ENCODE measurements at places on chromosomes 12 and 14.

- DNase-seq = no peak
Observed at GRCh38 chr12:105281694-105282049, 45.7 kb upstream of the APPL2 start.

DNA sequence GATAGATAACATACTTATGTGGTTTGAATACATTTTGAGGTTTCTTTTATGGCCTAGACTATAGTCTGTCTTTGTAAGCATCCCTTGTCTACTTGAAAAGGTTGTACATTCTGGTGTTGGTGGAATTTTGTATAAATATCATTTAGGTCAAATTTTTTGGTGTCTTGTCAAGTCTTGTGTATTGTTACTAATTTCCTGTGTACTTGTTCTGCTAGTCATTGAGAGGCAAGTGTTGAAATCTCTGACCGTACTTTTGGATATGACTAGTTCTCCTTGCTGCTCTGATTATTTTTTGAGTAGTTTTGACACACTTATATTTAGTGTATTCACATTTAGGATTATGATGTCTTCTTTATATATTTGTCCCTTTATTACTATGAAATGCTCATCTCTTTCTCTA is 219.6 kb downstream of the CCDC91 start:
- no peak for DNase-seq

GRCh38 chr12:98002887-98003493 is 512.4 kb upstream of the TMPO start:
- no peak for DNase-seq

DNA sequence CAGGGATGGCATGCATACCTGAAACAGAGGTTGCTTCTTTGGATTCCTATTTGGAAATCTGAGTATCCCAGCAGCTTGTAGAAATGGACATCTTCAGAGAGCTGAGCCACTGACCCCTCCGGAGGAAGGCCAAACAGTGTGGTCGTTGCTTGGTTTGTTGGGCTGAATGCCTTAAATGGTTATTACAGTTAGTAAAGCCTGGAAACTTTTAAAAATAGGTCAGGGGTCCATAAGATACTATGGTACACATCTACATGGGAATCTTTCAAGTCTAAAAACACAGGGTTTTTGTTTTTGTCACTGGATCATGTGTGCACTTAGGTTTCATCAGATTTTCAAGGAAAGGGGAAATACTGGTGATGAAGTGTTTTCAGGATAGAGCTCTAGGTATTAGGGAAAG is 7.7 kb downstream of the DYRK2 start:
- DNase-seq = no peak

GRCh38 chr12:91178781-91179180 is 3.8 kb downstream of the DCN start:
- no peak for DNase-seq

DNA sequence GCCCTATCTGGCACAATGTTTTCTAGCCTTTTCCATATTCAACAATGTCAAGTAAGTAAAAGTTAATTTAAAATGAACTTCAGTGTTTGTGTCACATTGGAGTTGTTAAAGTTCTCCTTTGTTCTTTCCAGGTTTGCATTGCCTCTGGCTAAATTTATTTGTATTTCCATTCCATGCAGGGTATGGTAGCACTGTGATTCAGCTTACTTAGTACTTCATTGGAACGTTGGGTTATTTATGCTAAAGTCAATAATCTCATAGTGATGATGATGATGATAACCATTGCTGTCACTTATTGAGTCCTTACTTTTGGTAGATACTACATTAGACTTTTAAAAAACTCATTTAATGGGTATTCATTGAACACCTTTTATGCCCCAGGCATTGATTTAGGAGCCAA is 286.9 kb downstream of the RAD51B start:
- DNase-seq = no peak

DNA sequence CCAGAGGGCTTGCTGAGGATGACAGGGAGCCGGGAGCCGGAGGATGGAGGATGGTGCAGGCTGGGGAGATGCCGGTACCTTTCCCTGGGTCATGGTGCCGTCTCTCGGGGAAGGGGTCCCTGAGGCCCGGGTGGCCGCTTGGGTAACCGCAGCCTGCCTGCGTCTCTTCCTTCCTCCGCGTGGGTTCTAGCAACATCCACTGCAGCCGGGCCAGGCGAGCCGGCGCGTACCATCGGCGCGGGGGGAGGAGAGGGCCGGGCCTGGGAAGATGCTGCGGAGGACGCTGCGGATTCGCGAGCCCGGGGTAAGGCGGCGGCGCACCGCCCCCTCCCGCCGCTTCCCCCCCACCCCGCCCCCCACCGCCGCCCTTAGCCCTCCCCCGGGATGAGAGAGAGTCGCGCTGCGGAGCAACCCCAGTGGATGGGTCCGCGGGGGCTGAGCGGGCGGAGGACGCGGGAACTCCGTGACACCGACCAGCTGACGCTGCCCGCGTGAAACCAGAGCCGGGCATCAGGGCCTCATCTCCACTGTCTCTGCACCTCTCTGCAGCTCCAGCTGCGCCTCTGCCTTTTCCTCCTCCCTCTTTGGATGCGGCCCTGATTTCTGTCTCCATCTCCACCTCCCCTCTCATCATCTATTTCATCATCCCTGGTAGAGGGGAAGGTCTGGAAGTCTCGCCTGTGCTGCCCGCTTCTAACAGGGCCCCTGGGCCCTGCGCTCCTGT is at the start of gene FAIM2:
Gene FAIM2, minus strand, starts transcription at position 201 of the 724 bp plus-strand sequence. Its CDS starts 108 bp downstream, at position 93.
- DNase-seq = no peak

DNA sequence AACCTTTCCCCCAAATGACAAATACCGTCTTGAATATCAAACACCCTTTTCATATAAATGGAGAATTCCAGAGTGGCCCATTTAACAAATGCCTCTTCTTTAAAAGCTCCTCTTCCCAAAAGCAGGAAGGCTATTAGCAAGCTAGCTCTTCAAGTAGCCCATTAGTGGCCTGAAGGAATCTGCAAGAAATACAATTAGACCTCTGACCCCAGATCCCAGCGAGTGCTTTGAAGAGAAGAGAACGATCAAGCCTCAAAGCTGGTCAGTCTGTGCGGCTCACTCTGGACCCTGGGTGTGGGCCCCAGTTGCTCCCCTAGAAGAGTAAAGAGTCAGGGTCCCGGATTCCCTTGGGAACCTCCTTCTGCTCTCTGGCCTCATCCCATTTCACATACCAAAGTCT is 325.6 kb downstream of the NUAK1 start:
- no peak for DNase-seq

GRCh38 chr14:70020352-70021170 is 141.3 kb downstream of the SMOC1 start:
- no peak for DNase-seq

GRCh38 chr12:56011509-56012090 is 9.2 kb upstream of the IKZF4 start:
- no peak for DNase-seq

DNA sequence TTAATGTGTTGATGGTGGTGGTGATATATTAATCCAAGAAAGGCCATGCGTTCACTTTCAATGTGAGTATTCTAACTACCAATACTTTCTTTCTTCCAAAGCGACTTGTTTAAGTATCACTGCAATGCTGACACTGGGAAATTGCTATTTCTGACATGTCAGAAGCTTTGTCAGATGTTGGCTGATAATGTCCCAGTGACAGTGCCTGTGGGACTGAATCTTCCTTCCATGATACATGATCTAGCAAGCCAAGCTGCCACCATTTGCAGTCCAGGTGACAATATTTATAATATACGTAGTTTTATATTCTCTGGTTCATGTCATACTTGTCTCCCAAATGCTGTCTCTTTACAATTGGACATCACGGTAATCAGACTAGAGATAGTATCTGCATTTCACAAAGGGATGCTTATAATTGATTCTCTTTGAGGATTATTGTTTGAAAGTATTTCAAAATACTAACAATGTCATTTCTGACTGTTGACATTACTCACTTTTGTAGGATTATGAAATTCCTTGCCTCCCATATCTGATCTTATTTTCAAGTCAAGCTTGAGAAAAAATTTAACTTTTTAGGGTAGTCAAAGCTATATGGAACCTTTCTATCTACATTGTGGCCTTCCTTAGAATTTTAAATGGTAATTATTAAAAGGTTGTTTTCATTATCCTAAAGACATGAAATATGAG is 57.3 kb downstream of the KNTC1 start:
- no peak for DNase-seq

DNA sequence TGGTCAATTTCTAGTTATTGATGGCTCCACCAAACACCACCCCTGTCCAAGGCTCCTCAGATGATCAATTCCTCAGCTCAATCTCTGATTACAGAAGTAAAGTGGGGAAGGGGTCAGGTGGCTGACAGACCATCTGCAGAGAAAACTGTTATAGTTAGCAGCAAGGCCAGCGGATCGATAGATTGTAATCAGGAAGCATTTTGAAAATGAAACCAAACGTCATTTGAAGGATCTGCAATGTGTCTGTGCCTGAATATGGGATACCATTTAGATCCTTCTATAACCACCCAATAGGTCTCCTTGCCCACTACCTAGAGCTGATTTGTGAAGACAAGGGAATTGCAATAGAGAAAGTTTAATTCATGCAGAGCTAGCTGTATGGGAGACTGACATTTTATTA is 11.6 kb downstream of the HCAR2 start:
- DNase-seq = no peak

DNA sequence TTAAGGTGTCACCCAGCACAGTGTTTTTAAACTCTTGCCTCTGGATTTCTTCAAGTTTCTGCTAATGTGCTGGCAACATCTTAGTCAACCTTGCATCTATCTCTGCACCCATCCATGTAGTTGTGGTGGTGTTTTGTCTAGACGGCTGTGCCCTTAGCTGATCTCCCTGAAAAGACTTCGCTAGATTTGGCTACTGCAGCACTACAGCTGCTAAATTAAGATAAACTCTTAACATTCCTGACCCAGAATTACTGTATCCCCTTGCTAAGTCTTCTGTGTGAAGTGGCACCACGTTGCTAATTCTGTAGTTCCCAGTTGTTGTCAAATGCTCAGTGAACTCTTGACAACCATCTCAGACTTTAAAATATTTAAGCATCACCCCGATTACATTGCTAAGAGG is 66.8 kb downstream of the SRGAP1 start:
- no peak for DNase-seq

GRCh38 chr12:50188875-50189575 is 21.9 kb upstream of the CERS5 start:
- DNase-seq = no peak

DNA sequence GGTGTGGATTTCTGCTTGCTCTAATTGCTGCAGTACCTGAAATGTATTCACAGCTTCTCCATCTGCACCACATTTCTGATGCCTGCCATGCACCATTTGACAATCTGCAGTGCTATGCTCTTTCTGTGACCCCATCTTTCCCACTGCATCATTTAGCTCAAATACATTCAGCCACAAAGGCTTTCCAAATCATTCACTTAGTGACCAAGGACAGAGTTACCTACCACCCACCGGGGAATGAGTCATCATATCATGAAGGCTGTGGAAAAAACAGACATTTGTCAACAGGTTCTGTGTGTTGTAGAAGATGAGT is 465.5 kb upstream of the ATP2B1 start:
- DNase-seq = no peak

DNA sequence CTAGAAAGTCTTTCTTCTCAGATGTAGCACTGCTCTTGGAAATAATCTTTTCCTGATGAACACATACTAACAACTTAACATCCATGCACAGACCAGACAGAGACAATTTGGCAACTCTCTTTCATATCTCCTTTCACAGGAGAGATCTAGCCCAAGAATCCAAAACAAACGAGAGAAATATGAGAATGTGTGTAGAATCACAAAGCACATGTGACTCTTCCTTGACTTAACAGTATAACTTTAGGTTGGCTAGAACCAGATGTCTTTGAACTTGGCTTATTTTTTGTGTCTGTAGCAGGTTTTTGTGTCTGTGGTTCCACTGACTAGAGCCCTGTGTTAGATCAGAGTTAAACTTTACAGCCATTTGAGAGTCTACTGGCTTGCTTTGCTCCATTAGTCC is 114.2 kb downstream of the STXBP6 start:
- DNase-seq = no peak

DNA sequence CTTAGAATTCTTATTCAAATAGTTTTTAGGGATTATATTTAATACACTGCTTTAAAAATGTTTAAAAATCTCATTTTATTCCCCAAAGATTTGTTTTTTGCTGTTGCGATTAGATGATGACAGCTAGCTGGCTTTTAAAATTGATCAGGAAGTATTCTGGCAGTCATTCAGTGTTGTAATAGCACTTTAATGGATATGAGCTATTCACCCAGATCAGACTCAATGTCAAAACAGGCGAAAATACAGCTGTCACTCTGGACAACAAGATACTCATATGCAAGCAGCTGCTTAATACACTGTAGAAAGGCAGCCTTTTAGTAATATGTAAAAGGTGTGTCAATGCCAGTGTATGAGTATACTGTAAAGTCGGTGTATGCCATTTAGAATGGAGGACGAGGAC is 91.7 kb downstream of the NPAS3 start:
- no peak for DNase-seq

- no peak for DNase-seq
Observed at GRCh38 chr12:19223695-19224094, 94.2 kb downstream of the PLEKHA5 start.

DNA sequence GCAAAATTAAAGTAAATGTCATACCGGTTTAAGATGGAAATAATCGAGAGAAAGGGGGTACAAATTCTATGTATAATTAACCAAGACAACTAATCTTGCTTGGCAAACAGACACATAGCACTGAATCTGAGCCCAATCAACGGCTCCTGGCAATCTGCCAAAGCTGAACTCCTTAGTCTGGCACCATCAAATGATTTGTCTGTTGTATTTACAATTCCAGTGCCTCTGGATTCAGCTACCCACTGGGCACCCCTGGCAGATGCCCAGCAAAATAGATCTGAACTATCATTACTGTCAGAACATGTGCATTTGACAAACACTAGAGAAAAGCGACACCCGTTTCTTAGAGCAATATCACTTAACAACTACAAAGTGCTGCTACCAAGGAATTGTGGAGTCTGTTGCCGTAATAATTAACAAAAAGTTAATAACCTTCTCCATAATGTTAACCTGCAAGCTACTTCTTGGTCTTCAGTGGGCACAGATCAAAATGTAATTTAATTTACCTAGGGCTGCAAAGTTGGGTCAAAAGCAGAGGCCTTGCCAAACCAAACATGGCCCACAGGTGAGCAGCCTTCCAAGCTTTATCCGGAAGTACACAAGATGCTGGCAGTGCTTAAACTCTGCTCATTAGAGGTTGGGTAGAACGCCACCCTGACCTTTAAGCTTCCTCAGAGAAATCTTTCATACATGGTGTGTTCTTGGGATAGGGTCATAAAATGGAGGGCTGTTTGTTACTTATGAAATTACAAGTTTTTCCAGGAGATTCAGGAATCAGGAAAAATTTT is 7.6 kb downstream of the EGLN3 start:
- peak; percentile 7 for DNase-seq

Data from RCC 7860 (cell line).